ENCODE measurements at places on chromosomes 11 and 22. TPM values are rescaled to one million over a fixed set of nuclear protein-coding genes. Genes with fewer than 3 reads are reported as not detected.

The CDC42BPG gene
- 0.40 TPM for total RNA-seq

The PRDX5 gene
- 362 TPM for total RNA-seq

DNA sequence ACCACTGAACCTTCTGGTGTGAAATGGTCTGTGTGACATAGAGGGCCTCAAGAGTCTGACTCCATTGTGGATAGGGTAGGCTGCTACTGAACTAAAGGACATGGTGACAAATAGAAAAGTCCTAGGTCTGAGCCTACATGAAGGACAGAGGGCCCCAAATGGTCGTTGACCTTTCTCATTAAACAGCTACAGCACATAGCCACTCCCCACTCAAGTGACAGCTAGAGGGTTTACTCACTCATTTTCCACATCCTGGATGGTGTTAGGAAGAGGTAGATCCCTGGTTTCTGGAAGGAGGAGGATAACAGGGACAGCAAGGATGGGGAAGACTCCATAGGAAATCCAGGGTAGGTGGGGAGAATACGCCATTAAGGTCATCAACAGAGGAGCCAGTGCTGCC lies 63.3 kb downstream of the SLC22A24 start:
- DNase-seq, result no peak

GRCh38 chr11:132770829-132771530 lies 761.3 kb downstream of the OPCML start:
- DNase-seq, result no peak

- DNase-seq, result no peak
Observed at GRCh38 chr22:23088199-23088604, 17.9 kb downstream of the GNAZ start.

DNA sequence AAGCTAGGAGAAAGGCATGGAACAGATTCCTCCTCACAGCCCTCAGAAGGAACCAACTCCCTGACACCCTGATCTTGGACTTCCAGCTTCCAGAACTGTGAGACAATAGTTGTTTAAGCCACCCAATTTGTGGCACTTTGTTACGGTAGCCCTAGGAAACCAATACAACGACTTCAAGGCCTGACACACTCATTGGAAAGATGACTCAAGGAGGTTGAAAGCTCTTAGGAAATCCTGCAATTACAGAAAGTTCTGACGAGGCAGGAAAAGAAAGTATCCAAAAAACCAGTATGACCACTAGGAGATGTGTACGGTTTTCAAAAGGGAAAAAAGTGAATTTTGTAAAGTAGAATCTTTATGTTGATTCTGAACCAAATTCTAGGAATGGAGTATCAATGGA lies 161.4 kb downstream of the SWAP70 start:
- no peak for DNase-seq

GRCh38 chr11:63937713-63938478 lies 906 bp upstream of the NAA40 start:
- DNase-seq, result no peak

DNA sequence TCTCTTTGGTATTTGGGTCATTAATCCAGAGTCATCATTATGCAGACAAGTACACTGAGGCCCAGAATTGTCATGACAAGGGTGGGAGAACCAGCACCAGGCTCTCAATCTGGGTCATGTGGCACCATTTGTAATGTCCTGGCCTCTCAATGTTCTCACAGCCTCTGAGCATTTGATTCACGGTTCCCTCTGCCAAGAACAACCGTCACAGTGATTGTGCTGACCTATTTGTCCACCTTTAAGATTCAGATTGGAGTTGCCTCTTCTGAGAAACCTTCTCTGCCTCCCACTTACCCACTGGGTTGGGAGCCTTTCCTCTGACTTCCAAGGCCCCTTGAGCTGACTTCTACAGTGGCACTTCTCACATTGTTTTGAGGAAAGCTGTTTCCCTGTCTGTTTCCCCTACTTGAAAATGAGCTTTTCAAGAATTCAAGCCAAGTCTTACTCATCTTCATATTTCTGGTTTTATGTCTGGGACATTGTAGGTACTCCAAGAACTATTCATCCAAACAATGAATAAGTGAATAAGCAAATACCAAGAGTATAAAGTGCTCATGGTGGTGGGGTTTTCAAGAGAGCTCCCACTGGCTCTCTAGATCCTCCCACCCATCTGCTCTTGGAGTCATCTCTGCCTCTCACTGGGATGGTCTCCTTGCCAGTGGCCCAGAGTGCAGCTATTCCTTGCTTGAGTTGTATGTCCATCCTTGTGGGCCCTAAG lies 126.4 kb upstream of the E2F8 start:
- no peak for DNase-seq
